ENCODE measurements at places on chromosomes 4 and X. TPM values are rescaled to one million over a fixed set of nuclear protein-coding genes. Genes with fewer than 3 reads are reported as not detected.

The ARSJ gene
- total RNA-seq: 0.95 TPM

The SRPK3 gene
- total RNA-seq: 0.12 TPM

The CWH43 gene
- not detected for total RNA-seq

The CLDN2 gene
- total RNA-seq: not detected

The TBC1D9 gene
- 7.5 TPM for total RNA-seq

The GPR173 gene
- total RNA-seq: 1.2 TPM

The CACNA1F gene
- total RNA-seq: 0.05 TPM

The FAM120C gene
- total RNA-seq: 11.2 TPM

The RPS6KA3 gene
- total RNA-seq: 39.4 TPM

The YY2 gene
- 2.3 TPM for total RNA-seq

The PASD1 gene
- total RNA-seq: not detected

The NCAPG gene
- 44.1 TPM for total RNA-seq

The F9 gene
- not detected for total RNA-seq

The FGFBP1 gene
- not detected for total RNA-seq

The PLP1 gene
- total RNA-seq: not detected

The SYTL4 gene
- total RNA-seq: 7.4 TPM

The HTRA3 gene
- not detected for total RNA-seq

The NKX3-2 gene
- total RNA-seq: 0.12 TPM

The C4orf51 gene
- not detected for total RNA-seq

The MAGEA9B gene
- total RNA-seq: 0.12 TPM

The TMEM255A gene
- total RNA-seq: 0.07 TPM

The IL13RA2 gene
- total RNA-seq: 24.5 TPM

The USP27X gene
- 2.1 TPM for total RNA-seq

The SH3BGRL gene
- 77.1 TPM for total RNA-seq

The SPIN2A gene
- total RNA-seq: not detected

The TCEAL1 gene
- total RNA-seq: 38.9 TPM

The ADH7 gene
- not detected for total RNA-seq

The SCML2 gene
- 12.9 TPM for total RNA-seq

The ABHD18 gene
- 6.8 TPM for total RNA-seq

The SLC2A9 gene
- total RNA-seq: not detected

The PNMA6A gene
- 2.9 TPM for total RNA-seq
